ENCODE measurements at places on chromosomes 1 and 21.

DNA sequence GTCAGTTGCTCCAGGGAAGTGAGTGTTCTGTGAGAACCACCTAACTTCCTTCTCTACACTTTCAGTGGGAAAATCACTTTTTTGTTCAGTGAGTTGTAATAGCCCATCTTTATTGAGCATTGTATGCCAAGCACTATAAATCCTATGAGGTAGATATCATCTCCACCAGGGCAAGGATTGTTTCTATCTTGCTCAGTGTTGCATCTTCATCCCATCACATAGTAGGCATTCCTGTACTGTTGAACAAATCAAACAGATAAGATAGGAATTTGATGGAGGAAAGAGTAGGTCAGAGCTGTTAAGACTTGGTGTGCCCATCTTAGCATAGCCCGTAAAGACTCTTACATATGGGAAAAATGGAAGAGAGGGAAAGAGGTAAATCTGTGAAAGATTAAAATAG lies 2.9 kb upstream of the PIGV start:
- no peak for DNase-seq

DNA sequence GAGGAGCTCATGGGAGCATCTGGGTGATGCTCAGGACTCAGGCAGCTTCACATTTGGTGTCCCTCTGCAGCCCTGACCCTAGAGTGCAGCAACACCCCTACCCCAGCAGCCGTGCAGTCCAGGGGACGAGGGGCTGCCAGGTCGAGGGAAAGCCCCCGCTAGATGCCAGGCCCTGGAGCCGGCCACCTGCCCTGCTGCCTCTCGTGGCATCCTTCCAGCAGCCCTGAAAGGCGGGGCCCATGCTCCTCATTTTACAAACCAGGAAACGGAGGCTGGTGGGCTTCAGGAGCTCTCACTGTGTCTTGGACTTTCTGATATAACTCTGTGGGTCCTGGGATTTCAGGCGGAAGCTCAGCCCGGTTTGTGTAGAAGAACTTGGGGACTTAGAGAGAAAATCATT lies 120.5 kb upstream of the WNT4 start:
- DNase-seq: no peak

GRCh38 chr1:81371864-81372263 lies 428.9 kb upstream of the ADGRL2 start:
- no peak for DNase-seq

DNA sequence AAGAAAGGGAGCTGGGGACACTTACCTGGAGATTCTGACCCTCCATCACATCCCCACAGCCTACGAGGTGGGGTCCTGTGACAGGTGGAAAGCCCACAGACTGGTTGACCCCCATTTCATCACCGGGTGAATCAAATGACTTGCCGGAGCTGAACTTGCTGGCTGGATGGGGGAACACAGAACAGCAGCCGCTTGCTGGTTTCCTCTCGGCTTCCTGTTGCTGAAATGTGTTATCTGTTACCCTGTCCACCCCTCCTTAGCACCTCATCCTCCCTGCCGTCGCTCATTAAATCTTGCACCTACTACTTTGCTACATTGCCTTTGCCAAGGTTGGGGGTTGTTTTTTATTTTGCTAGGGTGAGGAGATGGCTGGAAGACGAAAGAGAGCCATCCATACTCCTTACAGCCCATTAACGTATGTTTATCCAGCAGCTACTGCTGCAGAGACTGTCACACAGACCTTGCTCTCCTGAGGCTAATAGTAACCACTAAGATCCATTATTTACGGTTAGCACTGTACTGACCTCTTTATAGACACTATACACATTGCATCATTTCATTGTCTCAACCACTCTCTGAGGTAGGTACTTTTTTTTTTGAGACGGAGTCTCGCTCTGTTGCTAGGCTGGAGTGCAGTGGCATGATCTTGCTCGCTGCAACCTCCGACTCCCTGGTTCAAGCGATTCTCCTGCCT lies 7.0 kb downstream of the PAFAH2 start:
- no peak for DNase-seq

DNA sequence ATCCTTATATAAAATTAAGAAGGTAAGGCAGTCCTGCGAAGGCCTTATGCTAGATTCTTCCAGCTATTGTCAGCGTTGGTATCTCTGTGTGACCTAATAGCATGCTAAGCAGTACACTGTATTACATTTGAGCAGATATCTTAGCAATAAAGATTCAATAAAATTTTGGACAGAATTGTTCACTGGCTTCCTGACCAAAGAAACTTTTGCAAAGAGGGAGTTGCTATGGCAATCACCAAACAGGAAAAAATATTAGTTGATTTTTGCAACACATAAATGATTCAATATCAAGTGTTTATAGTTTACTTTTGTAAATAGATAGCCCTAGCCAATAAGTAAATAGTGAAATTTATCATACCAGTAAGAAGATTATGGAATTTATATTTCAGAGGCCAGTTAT lies 31.0 kb upstream of the PLEKHO1 start:
- DNase-seq: no peak

- no peak for DNase-seq
Observed at GRCh38 chr1:106080608-106081325, 975.7 kb upstream of the PRMT6 start.
